ENCODE measurements at places on chromosomes 11 and 22.
A peak's percentile ranks its signal among the peaks of the same experiment; 100 is the strongest.

GRCh38 chr11:119794756-119795155 is 65.8 kb upstream of the NECTIN1 start:
- DNase-seq = no peak

DNA sequence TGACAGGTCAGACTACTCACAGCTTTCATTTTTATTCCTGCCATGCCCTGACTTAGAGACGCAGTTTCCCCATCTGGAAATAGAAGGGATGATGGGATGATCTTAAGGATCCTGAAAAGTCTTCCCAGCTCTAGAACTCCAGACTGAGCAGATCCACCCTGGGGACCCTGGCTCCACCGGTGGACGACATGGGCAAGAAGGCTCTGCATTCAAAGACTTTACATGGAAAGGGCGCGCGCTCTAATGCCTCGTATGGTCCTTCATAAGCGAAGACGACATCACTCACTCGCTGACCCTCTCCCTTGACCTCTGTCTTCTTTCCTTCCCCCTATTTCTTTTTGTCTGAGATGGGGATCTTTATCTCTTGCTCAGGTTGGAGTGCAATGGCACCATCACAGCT is 24.4 kb upstream of the PHF21B start:
- no peak for DNase-seq

DNA sequence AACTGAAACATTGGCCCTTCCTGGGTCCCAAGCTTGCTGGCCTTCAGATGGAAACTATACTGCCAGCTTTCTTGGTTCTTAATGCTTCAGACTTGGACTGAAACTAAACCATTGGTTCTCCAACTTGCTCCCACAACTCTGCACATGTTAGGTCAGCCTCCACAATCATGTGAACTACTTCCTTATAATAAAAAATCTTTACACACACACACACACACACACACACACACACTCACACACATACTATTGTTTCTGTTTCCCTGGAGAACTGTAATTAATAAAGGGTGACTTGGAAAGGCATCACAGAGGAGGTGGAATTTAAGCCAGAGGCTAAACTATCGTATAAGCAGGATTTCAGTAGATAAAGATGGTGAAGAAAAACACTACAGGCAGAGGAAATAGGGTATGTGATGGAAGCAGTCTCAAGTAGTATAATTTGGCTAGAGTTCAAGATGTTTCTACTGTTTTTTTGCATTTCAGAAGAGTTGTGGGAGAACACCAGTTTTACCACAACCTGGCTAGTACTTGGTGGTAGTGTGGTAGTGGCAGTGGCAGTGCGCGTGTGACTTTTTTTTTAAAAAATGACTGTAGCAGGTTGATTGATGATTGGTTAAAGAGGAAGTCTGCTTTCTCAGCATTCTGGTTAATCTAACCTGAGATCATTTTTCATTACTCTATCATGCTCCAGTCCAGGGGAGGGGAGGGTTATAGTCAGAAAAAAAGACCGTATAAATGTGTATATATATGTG is 70.1 kb downstream of the PDE3B start:
- DNase-seq = peak; percentile 4

DNA sequence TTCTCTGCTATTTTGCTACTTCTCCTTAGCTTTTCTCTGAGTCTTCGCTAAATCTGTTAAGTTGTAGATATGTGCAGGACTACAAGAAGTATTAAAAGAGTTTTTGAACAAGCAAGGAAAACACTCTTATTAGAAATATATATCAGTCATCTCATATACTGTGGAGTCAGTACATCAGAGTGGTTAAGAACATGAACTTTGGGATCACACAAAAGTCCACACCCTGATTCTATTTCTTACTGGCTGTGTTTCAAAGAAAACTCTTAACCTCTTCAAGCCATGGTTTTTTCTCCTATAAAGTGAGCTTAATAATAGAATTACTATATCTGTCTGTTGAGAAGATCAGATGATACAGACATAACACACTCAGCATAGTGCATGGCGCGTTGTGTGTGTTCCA is 29.5 kb downstream of the MMP13 start:
- DNase-seq = no peak

DNA sequence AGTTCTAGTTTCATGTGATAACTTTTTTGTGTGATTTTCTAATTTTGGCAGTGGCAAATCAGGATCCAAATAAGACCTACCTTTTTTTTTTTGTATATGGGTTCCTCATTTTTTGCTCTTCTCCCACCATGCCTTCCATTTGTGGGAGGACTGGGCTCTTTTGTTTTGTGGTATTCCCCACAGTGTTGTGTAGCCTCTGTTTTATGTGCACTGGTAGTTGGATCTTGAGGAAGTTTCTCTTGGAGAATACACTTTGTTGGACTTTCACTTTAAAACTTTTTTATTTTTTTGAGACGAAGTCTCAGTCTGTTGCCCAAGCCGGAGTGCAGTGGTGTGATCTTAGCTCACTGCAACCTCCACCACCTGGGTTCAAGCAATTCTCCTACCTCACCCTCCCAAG is 39.7 kb downstream of the PPP6R3 start:
- DNase-seq = no peak

- no peak for DNase-seq
Measured at GRCh38 chr11:74870485-74870884, 78.4 kb downstream of the XRRA1 start.

- DNase-seq = no peak
Measured at GRCh38 chr11:94938095-94939055, 35.0 kb downstream of the CWC15 start.

- no peak for DNase-seq
Measured at GRCh38 chr22:48488149-48488551, 1339.5 kb downstream of the BRD1 start.

GRCh38 chr11:2531987-2532703 is 87.3 kb downstream of the KCNQ1 start:
- no peak for DNase-seq

- no peak for DNase-seq
Measured at GRCh38 chr11:23509023-23509422, 648.7 kb upstream of the CCDC179 start.

GRCh38 chr22:40361100-40361499 is 9.3 kb upstream of the SGSM3 start:
- no peak for DNase-seq

- no peak for DNase-seq
Measured at GRCh38 chr11:47306484-47306844, 36.5 kb downstream of the MADD start.

DNA sequence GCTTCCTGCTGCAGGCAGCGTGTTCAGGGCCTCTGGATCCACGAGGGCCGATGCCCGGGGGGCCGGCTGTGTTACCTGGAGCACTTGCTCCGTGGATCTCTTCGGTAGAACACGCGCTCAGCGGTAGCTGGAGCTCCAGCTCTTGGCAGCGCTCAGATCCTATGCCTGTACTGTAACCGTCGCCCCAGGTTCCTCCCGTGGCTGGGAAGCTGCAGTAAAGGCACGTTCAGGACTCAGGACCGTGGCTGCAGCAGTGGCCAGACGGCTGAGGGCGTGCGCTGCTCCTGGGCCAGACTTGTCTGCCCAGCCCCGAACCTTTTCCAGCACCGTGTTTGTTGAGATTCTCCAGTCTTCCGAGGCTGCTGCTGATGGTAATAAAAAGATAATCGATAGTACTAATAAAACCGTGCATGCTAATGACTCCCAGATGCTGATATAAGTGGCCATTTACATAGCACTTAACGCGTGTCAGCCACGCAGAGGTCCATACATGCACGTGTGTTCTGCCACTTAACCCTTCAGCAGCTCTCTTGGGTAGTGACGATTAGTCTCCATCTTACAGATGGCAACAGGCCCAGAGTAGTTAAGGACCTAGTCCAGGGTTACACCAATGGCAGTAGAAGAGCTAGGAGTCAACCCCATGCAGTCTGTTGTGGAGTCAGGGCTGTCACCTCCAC is 1.4 kb downstream of the MOV10L1 start:
- DNase-seq = no peak

- no peak for DNase-seq
Measured at GRCh38 chr11:102279641-102280170, 37.6 kb upstream of the BIRC3 start.

- DNase-seq = no peak
Measured at GRCh38 chr11:115740324-115740723, 236.1 kb upstream of the CADM1 start.

- DNase-seq = no peak
Measured at GRCh38 chr11:88420165-88420791, 82.7 kb upstream of the CTSC start.

- no peak for DNase-seq
Measured at GRCh38 chr11:63417174-63417852, 47.7 kb downstream of the SLC22A9 start.

GRCh38 chr22:49954991-49955580 is 5.5 kb upstream of the PIM3 start:
- DNase-seq = no peak

DNA sequence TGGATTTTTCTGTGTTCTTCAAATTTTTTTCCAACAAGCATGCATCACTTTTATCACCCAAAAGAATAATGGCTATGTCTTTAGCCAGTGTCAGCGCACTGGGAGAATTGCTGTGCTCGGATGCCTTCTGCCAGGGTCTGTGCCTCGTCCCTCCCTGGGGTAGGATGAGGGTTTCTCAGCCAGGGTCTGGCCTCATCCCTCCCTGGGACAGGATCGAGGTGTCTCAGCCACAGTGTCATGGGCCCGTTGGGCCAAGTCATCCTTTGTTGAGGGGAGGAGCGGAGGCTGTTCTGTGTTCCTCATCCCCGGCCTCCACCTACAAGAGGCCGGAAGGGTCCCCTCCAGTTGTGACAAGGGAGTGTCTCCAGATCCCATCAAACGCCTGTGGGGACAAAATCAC is 22.7 kb downstream of the LINC01488 start:
- DNase-seq = no peak

- DNase-seq = no peak
Measured at GRCh38 chr11:1504581-1505290, 18.2 kb upstream of the MOB2 start.

DNA sequence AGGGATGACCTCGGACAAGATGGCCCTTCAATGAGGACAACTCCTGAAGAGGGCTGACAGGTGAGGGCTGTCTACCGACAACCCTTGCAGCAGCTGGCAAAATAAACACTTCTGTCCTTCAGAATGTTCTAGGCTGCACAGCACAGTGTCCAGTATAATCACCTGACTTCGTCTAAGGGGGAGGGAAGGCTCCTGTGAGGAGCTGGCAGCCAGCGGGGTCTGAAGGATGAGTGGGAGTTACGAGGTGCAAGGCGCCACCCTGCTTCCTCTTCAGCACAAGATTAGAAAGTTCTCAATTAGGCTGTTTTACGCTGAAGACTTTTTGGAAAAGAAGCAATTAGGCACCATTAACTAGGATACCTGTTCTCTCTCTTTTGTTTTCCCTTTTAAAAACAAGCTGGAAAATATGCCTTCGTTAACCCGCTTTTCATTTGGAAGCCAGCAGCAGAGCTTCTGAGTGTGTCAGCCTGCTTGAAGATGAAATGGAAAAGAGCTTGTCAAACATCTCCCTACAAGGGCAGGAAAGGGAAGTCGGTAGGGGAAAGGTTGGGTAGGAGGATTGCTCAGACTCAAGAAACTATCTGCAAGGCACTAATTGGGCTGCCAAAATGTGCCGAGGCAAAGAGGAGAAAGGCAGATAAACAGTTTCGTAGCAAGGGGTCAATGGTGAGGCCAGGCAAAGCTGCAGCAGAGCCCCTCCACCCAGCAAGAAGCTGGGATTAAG is 592.2 kb upstream of the CADM1 start:
- DNase-seq = no peak
